NCI-H1105 treated with DMSO at 0.1 percent for 48 hours (cell line): ENCODE measurements at places on chromosomes 1 and 21.

GRCh38 chr1:51534447-51534846 lies 15.4 kb upstream of the EPS15 start:
- no peak for DNase-seq

DNA sequence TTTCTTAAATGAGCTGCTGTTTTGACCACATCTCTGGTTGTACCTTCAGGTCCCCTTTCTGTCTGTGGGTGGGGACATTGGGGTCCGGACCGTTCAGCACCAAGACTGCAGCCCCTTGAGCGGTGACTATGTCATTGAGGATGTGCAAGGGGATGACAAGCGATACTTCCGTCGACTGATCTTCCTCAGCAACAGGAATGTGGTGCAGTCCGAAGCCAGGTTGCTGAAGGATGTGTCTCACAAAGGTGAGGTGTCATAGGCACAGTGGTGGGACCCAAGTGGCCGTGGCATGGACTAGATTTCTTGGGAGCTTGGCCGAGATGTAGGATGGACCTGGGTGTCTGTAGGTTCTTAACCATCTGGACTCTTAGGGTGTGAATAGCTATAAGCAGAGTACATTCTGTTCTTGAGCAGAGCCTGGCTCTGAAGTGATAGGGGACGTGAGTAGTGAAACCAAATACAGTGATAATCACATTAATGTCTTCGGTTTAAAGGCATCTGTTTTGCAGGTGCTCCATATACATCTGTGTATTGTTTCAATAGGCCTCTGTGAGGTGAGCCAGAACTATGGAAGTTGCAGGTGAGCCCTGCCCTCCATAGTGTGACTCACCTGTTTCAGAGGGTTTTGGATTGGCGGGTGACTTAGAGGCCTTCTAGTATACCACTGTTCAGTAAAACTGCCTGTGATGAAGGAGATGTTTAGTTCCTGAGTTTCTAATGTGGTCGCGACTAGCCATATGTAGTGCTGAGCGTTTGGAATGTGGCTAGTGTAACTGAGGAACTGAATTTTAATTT lies 6.4 kb downstream of the METTL13 start:
- no peak for DNase-seq

GRCh38 chr1:106564192-106564591 lies 492.3 kb upstream of the PRMT6 start:
- no peak for DNase-seq

DNA sequence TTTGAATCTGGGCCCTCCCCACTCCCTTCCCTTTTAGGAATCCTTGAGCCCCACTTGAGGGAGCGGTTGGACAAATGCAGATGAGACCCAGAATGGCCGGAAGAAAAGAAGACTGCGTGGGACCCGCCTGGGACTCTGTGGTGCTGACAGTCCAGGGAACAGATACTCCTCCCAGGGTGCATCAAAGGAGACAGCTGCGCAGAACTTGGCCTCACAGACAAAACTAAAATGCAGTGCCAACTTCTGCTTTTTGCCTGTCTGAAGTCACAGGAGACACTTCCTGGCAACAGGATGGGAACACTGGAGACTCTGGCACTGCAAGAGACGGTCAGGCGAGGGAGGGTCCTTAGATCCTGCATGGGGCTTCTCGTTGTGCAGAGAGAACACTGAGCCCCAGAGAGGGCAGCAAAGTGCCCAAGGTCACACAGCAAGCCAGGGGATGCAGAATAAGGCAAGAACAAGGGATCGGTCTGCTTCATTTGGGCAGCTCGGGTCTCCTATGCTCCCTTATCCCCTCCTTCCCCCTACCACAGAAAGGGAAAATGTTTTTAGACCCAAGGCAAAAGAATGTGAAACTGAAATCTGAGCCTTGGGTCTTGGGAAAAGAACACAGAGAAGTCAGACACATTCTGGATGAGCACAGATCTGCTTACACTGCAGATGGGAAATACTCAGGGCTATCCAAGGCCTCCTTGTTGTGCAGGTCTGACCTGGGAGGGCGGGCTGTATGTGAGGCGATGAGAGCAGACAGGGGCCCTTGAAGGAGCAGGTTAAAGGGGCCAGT lies 182.4 kb downstream of the TRABD2B start:
- DNase-seq: no peak

DNA sequence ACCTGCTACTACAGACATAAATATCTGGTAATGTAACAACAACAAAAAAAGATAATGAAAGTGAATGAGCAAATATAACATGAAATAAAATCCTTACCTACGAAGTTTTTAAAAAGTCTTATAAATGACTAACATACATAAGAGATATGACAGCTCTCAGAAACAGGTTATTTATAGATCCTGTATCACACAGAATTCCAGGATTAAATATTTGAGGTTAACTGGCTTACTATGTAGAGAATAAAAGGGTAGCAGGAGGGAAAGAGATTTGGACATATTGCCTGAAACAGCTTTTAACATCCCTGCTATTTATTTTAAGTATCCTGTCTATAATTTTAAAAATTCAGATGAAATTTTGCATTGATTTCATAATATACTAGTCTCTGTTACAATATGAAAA lies 16.3 kb downstream of the MYSM1 start:
- DNase-seq: no peak

DNA sequence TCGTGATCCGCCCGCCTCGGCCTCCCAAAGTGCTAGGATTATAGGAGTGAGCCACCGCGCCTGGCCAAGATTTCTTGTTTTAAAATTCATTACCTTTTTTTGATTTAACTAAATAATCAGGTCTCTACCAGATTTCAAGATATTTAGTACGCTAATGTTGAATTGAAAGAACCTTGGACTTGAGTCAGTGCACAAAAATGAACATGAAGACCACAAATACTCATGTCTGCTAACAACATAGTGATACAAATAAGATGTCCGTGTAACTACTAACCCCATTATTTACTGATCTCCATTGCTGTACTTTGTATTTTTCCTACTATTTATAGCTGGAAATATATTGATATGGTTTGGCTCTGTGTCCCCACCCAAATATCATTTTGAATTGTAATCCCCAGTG lies 16.4 kb downstream of the MPZL1 start:
- DNase-seq: no peak

DNA sequence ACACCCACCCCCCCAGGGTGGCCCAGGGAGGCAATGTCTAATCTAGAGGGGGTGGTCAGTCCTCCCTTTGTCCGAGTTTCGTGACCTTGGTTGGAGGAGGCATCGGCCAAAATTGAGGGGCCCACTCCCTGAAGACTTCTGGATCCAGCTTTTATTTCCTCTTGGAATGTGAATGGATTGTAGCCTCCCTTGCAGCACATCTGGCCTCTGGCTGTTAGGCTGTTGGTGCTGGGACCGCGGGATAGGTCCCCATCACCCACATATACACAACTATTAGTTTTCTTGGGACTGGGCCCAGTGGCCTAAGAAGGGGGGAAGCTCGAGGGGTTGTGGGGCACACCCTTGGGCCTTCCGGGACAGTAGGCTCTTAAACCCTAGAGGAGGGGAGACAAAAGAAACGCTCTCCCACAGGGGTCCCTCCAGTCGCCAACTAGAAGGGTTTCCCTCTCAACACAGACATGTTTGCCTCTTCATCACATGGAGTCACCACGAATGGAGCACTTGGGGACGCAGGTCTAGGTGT lies 2.5 kb downstream of the LHX4 start:
- no peak for DNase-seq

GRCh38 chr1:160806109-160806665 lies 10.2 kb downstream of the LY9 start:
- DNase-seq: no peak

DNA sequence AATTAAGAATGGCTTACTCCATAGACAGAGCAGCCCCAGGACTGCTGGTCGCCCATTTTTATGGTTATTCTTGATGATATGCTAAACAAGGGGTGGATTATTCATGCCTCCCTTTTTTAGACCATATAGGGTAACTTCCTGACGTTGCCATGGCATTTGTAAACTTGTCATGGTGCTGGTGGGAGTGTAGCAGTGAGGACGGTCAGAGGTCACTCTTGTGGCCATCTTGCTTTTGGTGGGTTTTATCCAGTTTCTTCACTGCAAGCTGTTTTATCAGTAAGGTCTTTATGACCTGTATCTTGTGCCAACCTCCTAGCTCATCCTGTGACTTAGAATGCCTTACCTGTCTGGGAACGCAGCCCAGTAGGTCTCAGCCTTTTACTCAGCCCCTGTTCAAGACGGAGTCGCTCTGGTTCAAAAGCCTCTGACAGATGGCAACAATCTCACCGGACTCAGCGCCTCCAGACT lies 5.2 kb upstream of the AGPAT3 start:
- no peak for DNase-seq

- peak; percentile 54 for DNase-seq
Observed at GRCh38 chr1:24391882-24392603, 21.5 kb downstream of the STPG1 start.

DNA sequence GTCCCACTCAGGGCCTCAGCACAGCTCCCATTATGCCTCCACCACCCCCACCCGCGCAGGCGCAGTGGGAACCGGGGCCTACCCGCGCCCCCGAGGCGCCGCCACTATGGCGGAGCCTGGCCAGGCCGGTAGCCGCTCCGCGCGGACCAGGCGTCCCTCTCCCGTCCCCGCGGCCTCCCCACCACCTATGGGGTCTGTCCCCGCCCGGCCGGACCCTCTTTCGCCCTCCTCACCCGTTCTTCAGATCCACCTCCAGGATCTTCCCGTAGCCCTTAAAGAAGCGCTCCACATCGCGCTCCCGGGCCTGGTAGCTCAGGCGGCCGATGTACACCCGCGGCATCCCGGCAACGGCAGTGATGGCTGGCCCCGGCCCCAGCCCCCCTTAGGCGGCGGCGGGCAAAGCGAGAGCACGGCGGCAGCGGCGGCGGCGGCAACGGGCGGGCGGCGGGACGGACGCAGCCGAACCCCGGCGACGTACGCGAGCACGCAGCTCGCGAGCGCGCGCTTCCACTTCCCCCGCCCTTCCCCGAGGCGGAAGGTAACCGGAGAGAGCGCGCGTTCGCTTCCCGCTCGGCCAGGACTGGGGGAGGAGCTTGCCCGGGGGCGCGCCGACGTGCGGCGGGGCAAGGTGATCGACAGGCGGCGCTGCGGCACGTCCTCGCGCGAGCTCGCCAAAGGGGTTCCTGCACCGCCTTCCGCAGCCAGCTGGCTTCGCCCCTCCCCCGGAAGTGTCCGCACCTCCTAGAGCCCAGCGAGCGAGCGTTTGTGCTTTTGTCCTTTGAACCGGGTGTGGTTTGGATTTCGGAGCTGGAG lies at the start of gene SRSF4:
Gene SRSF4, minus strand, starts transcription at position 488 of the 813 bp plus-strand sequence. Its CDS starts 148 bp downstream, at position 340.
- DNase-seq: peak; percentile 99
